ENCODE measurements at places on chromosomes 12 and 14. TPM values are rescaled to one million over a fixed set of nuclear protein-coding genes. Genes with fewer than 3 reads are reported as not detected.

Gene RAD9B
- polyA plus RNA-seq, result 0.33 TPM

Gene FLVCR2
- 0.70 TPM for polyA plus RNA-seq

Gene ANO2
- polyA plus RNA-seq, result 0.05 TPM

Gene GPX2
- polyA plus RNA-seq, result not detected

Gene GCH1
- polyA plus RNA-seq, result 0.82 TPM

Measured in BJ (cell line).